ENCODE measurements at places on chromosomes 1 and 21.
A peak's percentile ranks its signal among the peaks of the same experiment; 100 is the strongest.

- DNase-seq, result no peak
- no peak overlapping the region for H3K4me3 ChIP-seq
- no peaks in the 10 kb centered on the region for H3K4me1 ChIP-seq
- no peaks in the 10 kb centered on the region for H3K36me3 ChIP-seq
- H3K27ac ChIP-seq, result no peak overlapping the region
Measured at GRCh38 chr1:208653426-208653825, 409.2 kb upstream of the PLXNA2 start.

DNA sequence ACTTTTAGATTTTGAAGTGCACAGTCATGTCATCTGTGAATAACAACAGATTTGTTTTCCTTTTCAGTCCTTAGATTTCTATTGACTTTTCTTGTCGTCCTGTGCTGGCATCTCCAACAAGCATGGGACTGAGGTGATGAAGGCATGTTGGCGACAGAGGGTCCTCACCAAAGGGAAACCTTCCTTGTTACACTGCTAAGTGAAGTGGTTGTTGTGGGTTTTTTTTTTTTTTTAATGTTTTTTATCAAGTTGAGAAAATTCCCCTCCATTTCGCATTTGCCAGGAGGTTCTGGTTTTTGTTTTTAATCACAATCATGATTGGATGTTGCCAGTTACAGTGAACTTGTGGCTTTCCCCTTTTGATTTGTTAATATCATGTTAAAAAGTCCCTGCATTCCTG, 24.0 kb downstream of the AGPAT3 start:
- no peaks in the 10 kb centered on the region for H3K36me3 ChIP-seq
- DNase-seq, result no peak
- H3K27me3 ChIP-seq, result no peaks in the 10 kb centered on the region

GRCh38 chr1:214280386-214281020, 456 bp upstream of the SMYD2 start:
- no peak for DNase-seq
- H3K36me3 ChIP-seq, result no peaks in the 10 kb centered on the region
- peak overlapping the region; percentile 92 for H3K4me3 ChIP-seq
- no peaks in the 10 kb centered on the region for H3K27me3 ChIP-seq
- H3K4me1 ChIP-seq, result peaks cover 37% of the 10 kb centered on the region

DNA sequence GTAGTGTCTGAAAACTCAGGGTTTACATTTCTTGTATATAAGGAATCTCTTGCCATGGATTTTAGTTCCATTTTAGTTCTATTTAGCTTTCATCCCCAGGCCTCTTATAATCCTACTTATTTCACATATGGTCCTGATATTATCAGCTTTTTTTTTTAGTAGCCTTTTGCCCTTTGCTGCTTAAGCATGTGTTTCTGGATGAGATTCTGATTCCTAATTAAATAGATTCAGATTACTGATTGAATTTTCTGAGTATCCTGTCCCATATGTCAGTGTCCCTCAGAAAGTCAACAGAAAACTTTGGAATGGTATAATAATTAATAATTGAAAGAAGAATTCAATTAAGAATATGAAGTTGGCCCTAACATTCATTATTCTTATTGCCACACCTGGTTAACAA, 134.7 kb upstream of the HOOK1 start:
- H3K27ac ChIP-seq, result no peak overlapping the region
- H3K4me1 ChIP-seq, result peaks cover under 1% of the 10 kb centered on the region
- no peak for DNase-seq
- H3K36me3 ChIP-seq, result no peaks in the 10 kb centered on the region
- H3K4me3 ChIP-seq, result no peak overlapping the region
- no peaks in the 10 kb centered on the region for H3K27me3 ChIP-seq

GRCh38 chr1:213399695-213400094, 348.7 kb downstream of the RPS6KC1 start:
- H3K27me3 ChIP-seq, result no peaks in the 10 kb centered on the region
- no peak overlapping the region for H3K27ac ChIP-seq
- H3K4me3 ChIP-seq, result no peak overlapping the region

- peaks cover 34% of the 10 kb centered on the region for H3K4me1 ChIP-seq
- no peak for DNase-seq
- H3K27ac ChIP-seq, result no peak overlapping the region
- H3K36me3 ChIP-seq, result no peaks in the 10 kb centered on the region
Measured at GRCh38 chr1:197919346-197920066, 2.3 kb downstream of the LHX9 start.

DNA sequence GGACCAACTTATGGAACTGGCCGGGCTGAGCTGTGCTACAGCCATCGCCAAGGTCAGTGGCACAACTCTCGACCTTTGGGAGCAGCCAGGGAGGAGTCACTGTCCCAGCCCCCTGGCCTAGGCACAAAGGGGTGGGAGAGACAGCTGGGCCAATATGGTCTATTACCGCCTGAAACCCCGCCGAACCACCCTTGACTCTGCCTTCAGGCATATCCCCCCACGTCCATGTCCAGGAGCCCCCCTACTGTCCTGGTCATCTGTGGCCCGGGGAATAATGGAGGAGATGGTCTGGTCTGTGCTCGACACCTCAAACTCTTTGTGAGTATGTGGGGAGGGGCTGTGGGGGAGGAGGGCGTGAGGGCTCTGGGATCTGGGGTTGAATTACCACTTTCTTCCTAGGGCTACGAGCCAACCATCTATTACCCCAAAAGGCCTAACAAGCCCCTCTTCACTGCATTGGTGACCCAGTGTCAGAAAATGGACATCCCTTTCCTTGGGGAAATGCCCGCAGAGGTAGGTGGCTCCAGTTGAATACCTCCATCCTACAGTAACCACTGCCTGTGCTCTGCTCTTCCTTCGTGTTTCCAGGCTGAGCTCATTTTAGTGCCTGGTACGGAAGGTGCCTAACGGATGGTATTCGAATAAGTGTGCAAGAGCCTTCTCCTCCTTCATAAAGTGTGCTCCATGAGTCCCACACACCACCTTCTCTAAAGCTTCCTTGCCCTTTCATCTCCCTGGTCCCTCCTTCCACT, 758 bp downstream of the NAXE start:
- H3K4me3 ChIP-seq, result peak overlapping the region; percentile 63
- no peak for DNase-seq
- peaks cover 24% of the 10 kb centered on the region for H3K4me1 ChIP-seq

DNA sequence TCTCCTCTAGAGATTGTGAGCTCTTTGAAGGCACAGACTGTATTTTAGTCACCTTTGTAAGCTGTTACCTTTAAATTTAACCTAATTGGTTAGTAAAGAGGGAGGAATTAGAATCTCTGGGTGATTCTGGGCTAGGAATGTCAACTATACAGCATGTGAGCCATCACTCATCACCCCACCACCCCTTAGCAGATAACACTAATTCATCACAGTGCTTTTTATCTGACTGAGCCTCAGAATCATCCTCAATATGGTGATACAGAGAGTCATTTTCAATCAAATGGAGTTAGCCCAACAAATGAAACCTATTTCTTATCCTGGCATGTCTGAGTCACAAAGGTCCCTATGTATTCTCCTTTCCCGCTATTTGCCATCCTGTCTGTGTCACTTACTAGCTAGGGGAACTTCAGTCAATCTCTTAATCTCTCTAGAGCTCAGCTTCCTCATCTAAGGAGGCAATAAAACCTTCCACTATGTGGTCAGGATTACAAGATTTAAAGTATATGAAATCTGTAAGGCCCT, 13.3 kb downstream of the KCNJ10 start:
- H3K27ac ChIP-seq, result no peak overlapping the region
- H3K27me3 ChIP-seq, result no peaks in the 10 kb centered on the region
- H3K4me3 ChIP-seq, result no peak overlapping the region
- no peaks in the 10 kb centered on the region for H3K36me3 ChIP-seq
- no peaks in the 10 kb centered on the region for H3K4me1 ChIP-seq

DNA sequence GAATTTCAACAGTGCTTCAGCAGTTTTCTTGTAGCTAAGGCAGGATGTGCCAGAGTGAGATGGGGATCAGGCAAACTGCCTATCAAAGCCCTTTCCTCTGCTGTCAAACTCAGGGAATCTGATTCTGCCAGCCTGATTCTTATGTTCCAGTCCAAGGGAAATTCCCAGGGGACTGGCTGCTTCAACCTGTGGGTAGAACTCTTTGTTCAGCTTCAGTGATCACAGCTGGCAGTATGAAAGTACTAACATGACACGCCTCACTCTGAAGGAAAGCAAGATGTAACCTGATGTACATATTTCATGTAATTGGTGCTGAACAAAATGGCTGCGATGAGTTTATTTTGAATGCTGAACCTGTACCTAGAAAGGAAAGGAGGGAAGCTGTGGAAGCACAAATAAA, 40.1 kb upstream of the SLC5A9 start:
- H3K27ac ChIP-seq, result no peak overlapping the region
- no peaks in the 10 kb centered on the region for H3K4me1 ChIP-seq
- H3K4me3 ChIP-seq, result no peak overlapping the region
- no peaks in the 10 kb centered on the region for H3K27me3 ChIP-seq
- no peak for DNase-seq
- no peaks in the 10 kb centered on the region for H3K36me3 ChIP-seq

- no peaks in the 10 kb centered on the region for H3K36me3 ChIP-seq
- no peak overlapping the region for H3K4me3 ChIP-seq
- H3K27me3 ChIP-seq, result no peaks in the 10 kb centered on the region
- H3K4me1 ChIP-seq, result no peaks in the 10 kb centered on the region
- H3K27ac ChIP-seq, result no peak overlapping the region
Measured at GRCh38 chr1:220800262-220800661, 13.5 kb downstream of the MTARC1 start.

- no peak overlapping the region for H3K4me3 ChIP-seq
- no peaks in the 10 kb centered on the region for H3K4me1 ChIP-seq
- H3K27ac ChIP-seq, result no peak overlapping the region
- no peak for DNase-seq
- no peaks in the 10 kb centered on the region for H3K36me3 ChIP-seq
Measured at GRCh38 chr1:51444096-51444495, 75.0 kb downstream of the EPS15 start.

DNA sequence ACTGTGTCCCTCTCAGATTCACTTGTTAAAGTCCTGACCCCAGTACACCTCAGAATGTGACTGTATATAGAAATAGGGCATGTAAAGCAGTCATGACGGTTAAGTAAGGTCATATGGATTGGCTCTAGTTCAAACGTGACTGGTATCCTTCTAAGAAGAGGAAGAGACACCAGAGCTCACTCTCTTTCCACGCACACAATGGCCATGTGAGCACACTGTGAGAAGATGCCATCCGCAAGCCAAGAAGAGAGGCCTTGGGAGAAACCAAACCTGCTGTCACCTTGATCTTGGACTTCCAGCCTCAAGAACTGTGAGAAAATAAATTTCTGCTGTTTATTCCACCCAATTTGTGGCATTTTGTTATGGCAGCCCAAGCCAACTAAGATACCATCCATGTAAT, 56.8 kb upstream of the IRF2BP2 start:
- no peak overlapping the region for H3K27ac ChIP-seq
- H3K36me3 ChIP-seq, result no peaks in the 10 kb centered on the region
- no peaks in the 10 kb centered on the region for H3K27me3 ChIP-seq
- H3K4me3 ChIP-seq, result no peak overlapping the region
- no peak for DNase-seq

GRCh38 chr1:41611932-41612450, 127.5 kb upstream of the EDN2 start:
- no peak overlapping the region for H3K27ac ChIP-seq
- H3K4me1 ChIP-seq, result no peaks in the 10 kb centered on the region
- DNase-seq, result no peak

- no peak overlapping the region for H3K4me3 ChIP-seq
- no peaks in the 10 kb centered on the region for H3K4me1 ChIP-seq
- H3K27me3 ChIP-seq, result no peaks in the 10 kb centered on the region
- no peak for DNase-seq
- no peak overlapping the region for H3K27ac ChIP-seq
Measured at GRCh38 chr21:40640266-40640789, 206.6 kb downstream of the DSCAM start.

DNA sequence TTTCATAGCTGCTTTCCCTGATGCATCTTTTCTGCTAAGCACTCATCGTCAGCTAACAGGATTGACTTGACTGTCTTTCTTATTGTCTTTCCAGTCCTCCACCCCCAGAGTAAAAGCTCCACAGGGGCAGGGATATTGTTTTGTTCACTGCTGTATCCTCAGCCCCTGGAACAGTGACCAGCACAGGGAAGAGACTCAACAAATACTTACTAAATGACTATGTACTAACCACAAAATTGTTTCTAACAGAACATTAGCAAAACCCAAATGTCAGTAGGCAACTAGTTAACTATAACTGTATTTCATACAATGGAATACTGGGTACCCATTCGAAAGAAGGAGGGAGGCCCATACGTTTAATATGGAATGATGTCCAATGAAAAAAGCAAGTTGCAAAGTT, 53.0 kb downstream of the BCAR3 start:
- DNase-seq, result no peak
- no peak overlapping the region for H3K4me3 ChIP-seq
- H3K27me3 ChIP-seq, result no peaks in the 10 kb centered on the region
- peaks cover 7% of the 10 kb centered on the region for H3K36me3 ChIP-seq
- H3K27ac ChIP-seq, result no peak overlapping the region

GRCh38 chr1:231188072-231188471, 26.2 kb downstream of the TRIM67 start:
- H3K36me3 ChIP-seq, result no peaks in the 10 kb centered on the region
- no peak overlapping the region for H3K4me3 ChIP-seq
- no peaks in the 10 kb centered on the region for H3K27me3 ChIP-seq
- no peak for DNase-seq
- H3K27ac ChIP-seq, result no peak overlapping the region
- peaks cover 10% of the 10 kb centered on the region for H3K4me1 ChIP-seq

DNA sequence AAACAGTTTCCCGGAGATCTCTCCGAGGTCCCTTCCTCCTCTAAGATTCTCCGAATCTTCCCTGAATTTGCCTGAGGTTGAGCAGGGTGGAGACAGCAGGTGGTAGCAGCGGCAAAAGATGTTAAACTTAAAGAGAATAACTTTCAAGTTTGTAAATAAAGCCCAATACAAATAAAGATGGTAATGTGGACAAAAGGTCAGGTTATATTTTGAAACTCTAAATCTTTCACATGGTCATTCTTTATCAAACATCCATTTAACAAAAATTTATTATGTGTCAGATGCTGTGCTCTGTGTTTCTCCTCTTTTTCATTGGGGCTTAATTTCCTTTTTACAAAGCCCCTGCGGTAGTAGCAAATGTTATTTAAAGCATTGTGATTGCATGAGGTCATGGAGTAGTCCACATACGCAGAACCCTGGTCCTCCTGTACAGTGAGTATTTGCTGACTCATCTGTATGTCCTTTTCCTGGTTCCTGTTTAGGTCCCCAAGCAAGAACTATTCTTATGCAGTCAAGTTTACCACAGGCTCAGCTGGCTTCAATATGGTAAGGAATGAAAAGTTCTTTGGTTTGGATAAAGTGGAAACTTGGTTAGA, 119.2 kb downstream of the ITSN1 start:
- H3K27me3 ChIP-seq, result no peaks in the 10 kb centered on the region
- DNase-seq, result no peak
- H3K4me3 ChIP-seq, result peak overlapping the region; percentile 21
- no peaks in the 10 kb centered on the region for H3K4me1 ChIP-seq
- peak overlapping the region; percentile 70 for H3K27ac ChIP-seq

DNA sequence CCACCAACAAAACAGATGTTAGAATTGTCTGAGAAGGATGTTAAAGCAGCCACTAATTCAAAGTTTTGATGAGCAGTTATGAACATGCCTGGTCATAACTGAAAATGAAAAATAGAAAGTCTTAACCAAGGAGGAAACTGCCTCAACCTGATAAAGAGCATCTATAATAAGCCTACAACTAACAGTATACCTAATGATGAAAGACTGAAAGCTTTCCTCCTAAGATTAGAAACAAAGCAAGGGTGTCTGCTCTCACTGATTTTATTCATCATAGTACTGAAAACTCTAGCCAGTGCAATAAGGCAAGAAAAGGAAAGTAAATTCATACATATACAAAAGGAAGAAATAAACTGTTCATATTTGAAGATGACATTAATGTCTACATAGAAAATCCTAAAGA, 82.0 kb downstream of the KCNK1 start:
- DNase-seq, result no peak
- no peaks in the 10 kb centered on the region for H3K4me1 ChIP-seq
- no peak overlapping the region for H3K27ac ChIP-seq
- no peak overlapping the region for H3K4me3 ChIP-seq
- H3K27me3 ChIP-seq, result no peaks in the 10 kb centered on the region
- no peaks in the 10 kb centered on the region for H3K36me3 ChIP-seq
